ENCODE measurements at places on chromosomes 6 and 20.

GRCh38 chr20:56503916-56504315 lies 20.6 kb upstream of the FAM209A start:
- DNase-seq: no peak

- peak; percentile 16 for DNase-seq
These were observed 129.2 kb upstream of the PRND start for GRCh38 chr20:4592316-4593148.

DNA sequence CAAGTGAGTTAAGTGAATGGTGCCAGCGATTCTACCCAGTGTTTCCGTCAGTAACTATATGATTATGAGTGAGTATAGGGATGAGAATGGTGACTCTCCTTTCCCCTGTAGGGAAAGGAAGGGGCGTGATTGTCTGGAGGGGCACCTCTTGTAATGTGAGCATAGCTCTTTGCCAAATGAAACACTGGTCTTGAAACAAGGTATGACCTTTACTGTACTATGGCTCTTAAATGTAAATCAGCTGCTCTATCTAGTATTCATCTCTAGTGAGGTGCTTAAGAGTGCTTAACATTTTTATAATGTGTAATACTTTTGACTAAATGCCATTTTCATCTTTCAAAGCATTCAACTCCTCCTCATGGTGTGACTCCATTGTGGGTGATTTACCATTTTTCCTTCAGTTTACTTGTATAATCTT lies 11.0 kb downstream of the PANK2 start:
- no peak for DNase-seq

DNA sequence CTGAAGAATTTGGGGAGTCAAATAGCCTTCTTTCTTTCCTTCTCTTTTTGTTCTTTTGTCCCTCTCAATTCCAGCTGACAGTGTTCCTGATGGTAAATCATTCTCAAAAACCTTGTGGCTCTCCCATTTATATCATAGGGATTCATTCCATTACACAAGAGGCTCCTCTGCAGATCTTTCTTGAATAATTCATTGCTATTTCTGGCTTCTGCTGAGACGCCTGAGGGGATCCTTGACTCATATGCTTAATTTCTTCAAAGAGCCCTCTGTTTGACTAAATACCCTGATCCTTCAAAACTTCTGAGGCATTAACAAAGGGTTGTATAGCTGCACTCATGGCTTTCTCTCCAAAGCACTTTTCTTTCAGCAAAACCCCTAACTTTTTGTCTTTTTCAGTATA lies 289.3 kb downstream of the FARS2 start:
- DNase-seq: no peak

- no peak for DNase-seq
These were observed 102.3 kb upstream of the FOXP4 start for GRCh38 chr6:41443616-41444525.

DNA sequence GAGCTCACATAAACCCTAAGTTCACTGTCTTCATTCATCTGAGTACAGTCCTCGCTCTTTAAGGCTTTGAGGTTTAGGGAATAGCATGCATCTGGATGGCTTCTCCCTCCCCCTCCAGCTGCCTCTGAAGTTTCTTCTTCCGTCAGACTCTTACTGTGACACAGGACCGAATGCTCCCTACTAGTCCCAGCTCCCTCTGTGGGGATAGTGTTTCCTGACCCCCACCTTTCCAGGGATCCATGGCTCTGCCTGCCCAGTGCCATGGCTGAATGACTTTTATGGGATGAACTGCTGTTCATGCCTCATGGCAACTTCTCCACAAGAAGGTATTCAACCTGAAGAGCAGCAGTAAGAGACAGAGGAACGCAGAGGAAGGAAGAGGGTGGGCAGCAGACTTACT lies 79.8 kb upstream of the EMILIN3 start:
- DNase-seq: no peak

GRCh38 chr6:149237464-149237863 lies 80.0 kb upstream of the TAB2 start:
- no peak for DNase-seq

DNA sequence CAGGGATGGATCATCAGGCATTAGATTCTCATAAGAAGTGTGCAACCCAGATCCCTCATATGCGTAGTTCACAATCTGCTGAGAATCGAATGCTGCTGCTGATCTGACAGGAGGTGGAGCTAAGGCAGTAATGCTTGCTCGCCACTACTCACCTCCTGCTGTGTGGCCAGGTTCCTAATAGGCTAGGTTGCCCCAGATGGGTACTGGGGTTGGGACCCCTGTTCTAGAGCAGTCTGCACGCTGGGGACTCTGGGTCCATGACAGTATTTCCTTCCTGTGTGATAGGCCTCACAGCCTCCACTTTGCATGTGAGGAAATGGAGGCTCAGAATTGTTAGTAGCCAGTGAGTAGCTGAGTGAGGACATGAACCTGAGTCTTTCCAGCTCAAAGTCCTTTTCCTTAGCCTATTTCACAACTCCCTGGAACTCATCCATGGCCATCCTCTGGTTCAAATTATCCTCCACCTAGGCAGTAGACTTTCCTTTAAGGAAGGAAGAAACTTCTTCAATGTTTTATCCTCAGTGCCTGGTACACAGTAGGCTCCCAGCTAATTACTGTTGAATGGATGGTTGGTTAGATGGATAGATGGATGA lies 117.2 kb downstream of the SYCP2 start:
- DNase-seq: no peak

DNA sequence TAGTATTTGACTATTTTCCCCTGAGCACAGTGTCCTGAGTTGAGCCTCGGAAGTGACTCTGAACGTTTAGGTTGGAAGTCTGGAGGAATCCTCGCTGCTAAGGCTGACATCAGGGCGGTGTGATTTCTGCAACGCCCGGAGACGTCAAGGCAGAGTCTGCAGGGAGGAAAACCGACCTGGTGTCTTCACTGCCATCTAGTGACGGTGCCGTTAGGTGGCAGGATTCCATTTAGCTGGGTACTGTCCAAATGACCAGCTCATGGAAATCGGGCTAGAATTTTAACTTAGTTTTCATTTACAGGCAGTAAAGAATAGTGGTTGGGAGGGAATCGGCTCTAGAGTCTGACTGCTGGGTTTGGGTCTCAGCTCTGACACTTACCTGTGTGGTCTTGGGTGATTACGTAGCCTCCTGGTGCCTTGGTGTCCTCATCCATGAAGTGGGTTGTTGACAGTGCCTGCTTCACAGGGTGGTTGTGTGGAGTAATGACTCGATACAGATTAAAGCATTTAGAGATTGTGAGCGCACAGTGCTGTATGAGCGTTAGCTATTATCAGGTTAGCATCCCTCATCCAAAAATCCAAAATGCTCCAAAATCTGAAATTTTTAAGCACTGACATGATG lies 35.0 kb downstream of the FOXF2 start:
- no peak for DNase-seq
